ENCODE measurements at places on chromosomes 11 and 22.

DNA sequence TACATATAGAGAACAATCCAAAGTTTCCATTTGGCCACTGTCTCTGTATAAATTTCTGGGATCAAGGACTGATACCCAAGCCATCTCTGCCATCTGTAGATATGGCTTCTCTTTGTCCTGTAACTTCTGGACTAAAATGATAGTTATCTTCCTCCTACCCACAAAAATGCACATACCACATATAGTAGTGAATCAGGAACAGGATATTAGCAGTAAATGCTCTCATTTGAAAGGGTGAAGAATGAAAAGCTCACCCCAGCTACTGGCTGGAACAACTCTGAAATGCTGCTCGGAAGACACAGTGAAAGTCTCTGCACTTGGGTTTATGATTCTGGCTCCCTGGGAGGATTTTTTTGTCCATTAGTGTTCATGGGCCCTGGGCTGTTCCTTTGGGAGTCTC is 856.4 kb upstream of the LRRC4C start:
- DNase-seq = no peak

- no peak for DNase-seq
Measured at GRCh38 chr22:20859615-20860014, 808 bp downstream of the SNAP29 start.

DNA sequence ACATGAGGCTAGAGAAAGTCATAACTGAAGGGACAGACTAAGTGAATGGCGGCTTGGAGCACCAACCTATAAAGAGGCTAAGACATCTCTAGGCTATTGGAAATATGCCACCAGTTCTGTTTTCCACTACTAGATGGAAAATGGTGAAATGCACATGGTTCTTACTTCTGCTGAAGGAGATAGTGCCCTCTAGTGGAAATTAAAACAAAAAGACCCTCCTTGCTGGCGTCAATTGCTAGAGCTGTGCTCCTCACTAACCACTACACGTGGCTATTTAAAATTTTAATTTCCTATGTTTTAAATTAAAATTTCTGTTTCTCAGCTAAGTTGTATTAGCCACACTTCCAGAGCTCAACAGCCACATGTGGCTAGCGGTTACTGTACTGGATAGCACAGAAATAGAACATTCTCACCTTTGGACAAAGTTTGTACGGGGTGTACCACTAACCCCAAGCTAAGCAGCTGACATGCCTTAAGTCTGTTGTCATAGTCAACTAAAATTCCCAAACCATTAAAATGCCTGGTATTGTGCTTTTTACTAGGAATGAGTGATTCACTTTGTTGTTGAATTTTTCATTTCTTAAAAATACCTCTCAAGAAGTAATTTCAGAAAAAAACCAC is 34.1 kb upstream of the CALCA start:
- DNase-seq = peak; percentile 65

- DNase-seq = no peak
Measured at GRCh38 chr11:111367411-111368284, 11.4 kb downstream of the POU2AF1 start.

DNA sequence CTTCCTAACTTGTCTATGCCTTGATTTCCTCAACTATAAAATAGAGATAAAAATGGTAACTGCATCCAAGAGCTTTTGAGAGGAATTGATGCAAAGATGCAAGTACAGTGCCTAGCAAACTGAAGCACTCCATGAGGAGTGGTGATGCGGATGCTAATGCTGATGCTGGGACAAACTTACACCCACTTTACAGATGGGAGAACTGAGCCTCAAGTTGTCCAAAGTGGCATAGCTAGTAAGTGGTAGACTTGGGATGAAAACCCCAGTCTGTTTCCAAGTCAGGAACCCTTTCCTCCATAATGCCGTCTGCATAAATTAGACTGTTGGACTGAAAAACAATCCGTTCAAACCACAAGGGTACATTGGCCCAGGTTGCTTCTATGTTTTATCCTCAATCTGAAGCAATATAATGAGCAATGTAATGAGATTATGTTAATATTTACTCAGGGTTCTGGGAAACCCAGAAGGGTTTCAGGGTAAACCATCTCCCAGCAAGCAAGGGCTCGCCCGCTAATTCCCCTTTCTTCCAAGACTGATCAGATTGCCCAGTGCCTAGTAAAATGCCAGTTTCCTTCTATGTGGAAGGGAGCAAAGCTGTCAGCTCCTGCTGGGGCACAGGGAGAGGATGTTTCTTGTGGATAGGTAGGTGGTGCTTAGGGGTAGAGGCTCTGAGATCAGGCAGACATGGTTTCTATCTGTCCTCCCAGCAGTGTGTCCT is 10.4 kb upstream of the EHF start:
- no peak for DNase-seq

- DNase-seq = peak; percentile 14
Measured at GRCh38 chr11:34395916-34396550, 38.2 kb upstream of the ABTB2 start.

DNA sequence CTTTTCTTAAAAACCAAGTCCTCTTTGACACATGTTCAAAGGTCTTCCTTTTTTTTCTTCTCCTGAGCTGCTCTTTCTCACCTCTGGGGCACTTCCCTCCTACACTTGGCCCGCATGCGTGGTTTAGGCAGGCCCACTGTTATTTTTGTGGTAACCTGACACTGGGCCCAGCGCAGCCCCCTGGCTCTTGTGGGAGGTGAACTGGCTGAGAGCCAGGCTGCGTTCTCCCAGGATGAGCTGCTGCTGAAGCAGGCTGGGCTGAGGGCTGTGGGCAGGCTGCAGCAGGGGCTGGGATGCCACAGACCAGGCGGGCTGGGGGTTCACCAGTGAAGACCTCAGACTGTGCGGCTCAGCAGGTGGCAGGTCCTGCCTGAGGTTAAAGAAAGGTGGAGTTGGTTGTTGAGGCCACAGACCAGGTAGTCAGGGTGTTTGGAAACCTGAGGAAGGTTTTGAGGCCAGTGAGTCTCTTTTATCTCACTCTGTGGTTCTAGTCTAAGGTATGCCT is 72.4 kb downstream of the TEAD1 start:
- no peak for DNase-seq

- no peak for DNase-seq
Measured at GRCh38 chr11:5597953-5598352, 1.5 kb downstream of the TRIM6 start.

DNA sequence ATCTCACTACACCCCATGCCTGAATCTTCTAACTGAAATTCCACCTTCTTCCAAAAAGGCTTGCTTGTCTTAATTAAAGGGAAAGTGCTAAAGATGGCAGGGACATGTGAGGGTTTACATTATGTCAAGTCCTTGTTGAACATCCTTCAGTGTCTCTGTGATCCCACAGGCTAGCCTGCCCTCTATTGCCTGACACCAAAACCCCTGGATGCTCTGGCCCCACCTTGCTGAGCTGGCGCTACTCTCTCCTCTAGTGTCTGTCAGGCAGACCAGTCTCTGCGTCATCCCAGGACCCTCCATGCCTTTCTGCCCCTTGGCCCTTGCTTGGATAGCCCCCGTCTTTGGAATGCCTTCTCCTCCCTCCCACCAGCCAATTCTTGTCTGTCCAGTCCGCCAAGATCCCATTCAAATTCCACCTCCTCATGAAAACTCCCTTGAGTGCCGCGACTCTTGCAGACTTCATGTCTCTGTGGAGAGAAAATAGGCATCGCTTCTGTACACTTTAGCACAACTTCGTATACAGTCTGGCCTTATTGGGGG is 69.3 kb downstream of the PKNOX2 start:
- DNase-seq = no peak

GRCh38 chr11:11622340-11622706 is 518 bp upstream of the GALNT18 start:
- DNase-seq = no peak

- DNase-seq = no peak
Measured at GRCh38 chr11:20211691-20212090, 51.4 kb upstream of the DBX1 start.

DNA sequence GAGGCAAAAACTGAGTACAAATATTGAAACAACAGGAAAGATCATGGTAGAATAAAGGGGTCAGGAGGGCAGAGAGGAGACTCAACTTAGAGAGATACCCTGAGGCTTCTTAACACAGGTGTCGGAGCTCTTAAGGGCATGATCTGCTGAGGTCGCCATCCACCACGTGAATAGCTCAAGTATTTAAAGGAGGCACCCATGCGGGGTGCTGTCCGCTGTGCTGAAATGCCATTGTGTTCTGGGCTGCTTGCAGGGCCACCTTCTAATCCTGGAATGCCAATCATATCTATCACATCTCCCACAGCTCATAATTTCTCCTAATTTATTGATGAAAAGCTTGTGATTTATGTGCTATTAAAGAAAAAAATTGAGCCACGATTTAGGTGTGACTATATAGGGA is 90.2 kb downstream of the SEZ6L start:
- peak; percentile 29 for DNase-seq

- no peak for DNase-seq
Measured at GRCh38 chr11:66892911-66893310, 36.0 kb downstream of the LRFN4 start.

GRCh38 chr22:17237038-17237668 is 17.9 kb upstream of the ADA2 start:
- no peak for DNase-seq

DNA sequence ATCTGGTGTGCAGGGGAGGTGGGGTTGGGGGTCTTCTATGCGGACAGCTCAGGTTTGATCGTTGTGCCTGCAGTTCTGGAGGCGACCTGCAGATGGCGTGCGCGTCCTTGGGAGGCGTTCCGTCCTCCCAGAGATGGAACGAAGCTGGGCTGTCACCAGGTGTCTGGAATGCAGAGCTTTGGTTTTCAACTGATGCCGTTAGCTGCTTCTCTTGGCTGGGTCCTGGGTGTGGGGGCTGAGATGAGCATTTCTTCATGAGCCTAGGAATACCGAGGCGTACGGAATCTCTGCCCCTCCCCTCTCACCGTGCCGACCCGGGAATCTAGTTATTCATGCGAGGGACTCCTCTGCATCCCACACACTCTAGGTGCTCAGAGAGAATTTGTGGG is 98.6 kb downstream of the CEP164 start:
- peak; percentile 74 for DNase-seq

- no peak for DNase-seq
Measured at GRCh38 chr11:27020751-27021150, 19.9 kb upstream of the BBOX1 start.

- no peak for DNase-seq
Measured at GRCh38 chr11:126733685-126734084, 266.9 kb downstream of the KIRREL3 start.

DNA sequence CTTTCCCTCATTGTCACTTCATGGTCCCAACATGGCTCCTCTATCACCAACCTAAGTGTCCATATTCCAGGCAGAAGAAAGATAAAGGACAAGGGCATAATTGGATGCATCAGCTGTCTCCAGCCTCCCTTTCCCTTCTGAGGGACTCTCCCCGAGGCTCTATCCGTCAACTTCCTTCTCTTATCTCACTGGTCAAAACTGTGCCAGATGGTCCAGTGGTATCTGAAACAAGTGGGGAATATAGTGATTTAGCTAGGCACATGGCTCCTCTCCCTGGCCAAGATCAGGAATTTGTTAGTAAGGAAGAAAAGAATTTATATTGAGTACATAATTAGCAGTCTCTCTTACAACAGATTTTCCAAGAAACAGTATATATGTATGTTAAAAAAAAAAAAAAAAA is 12.6 kb upstream of the SPON1 start:
- no peak for DNase-seq

DNA sequence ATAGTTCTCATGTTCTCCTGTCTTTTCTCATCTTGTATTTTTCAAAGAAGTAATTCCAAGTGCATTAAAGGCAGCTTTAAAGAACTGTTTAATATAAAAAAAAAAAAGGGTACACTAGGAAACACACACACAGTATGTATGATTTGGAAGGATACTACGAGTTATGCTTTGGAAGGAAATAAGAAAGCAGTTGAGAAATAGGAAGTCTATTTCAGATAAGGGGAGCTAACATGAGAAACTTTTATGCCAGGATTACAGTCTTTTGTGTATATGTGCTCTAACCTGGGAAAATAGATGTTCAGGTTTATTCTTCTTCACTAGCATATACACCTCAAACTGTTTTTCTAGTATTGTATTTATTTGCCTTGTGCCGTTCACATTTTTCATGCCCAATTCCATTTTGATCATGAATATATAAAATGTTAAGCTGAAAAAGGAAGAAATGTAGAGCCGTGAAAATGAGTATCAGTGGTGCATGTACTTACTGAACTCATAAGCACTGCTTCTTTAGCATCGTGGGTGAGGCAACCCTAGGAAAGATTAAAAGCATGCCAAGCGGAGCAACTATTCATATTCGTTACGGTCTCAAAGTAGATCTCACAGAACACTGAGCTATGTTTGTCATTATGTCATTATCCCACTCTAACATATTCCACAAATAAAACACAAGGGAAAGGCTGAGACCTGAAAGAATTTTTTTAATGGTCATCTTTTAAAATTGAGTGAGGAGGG is 59.6 kb downstream of the GUCY1A2 start:
- DNase-seq = no peak

DNA sequence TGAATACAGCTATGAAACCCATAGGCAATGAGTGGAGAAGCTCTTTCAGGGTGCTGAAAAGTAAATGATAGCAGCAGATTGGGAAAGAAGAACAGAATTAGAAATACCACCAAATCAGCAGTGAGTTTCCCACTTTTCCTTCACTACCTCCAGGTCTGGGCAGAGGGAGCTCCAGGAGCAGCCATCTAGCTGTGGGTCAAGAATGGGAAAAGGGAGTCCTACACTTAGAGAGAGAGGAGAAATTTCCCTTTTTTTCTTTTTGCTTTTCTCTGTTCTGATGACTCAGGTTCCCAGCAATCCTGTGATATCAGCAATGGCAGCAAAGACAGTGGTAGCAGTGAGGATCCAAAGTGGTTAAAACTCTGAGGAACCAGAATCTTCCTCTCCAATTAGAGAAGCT is 263.9 kb downstream of the NXPE2 start:
- DNase-seq = no peak

GRCh38 chr22:16953206-16954059 is 54.6 kb downstream of the GAB4 start:
- no peak for DNase-seq

DNA sequence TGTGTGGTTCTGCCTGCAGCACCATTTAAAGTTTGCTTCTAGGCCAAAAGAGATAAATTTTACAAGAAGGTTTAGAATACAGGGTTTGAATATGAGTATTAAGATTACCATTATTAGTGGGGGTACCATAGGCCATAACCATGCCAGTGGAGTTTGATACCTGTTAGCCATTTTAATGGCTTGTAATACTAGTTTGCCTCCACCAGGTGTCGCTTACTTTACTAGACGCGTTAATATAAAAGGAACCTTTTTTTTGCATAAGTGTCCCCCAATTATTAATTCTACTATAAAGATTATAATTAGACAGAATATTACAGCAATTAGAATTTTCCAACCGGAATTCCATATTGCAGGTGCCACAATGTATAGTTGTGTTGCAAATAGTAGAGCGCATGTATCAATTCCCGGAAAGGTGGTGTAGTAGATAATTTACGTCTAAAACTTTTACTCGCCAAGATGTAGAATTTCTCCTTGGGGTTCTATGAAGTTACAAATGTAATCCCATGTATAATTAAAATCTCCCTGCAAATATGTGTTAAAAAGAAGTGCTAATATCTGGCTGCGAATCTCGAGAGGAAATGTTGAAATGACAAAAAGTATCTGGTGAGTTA is 16.1 kb downstream of the MS4A6E start:
- peak; percentile 47 for DNase-seq

GRCh38 chr22:49735901-49736421 is 91.7 kb downstream of the BRD1 start:
- DNase-seq = no peak

Measured in dermis blood vessel endothelial cell (primary cell).